ENCODE measurements at places on chromosomes 2 and 18.
A peak's percentile ranks its signal among the peaks of the same experiment; 100 is the strongest.

- no peak for DNase-seq
Observed at GRCh38 chr2:29655391-29656086, 265.8 kb downstream of the ALK start.

DNA sequence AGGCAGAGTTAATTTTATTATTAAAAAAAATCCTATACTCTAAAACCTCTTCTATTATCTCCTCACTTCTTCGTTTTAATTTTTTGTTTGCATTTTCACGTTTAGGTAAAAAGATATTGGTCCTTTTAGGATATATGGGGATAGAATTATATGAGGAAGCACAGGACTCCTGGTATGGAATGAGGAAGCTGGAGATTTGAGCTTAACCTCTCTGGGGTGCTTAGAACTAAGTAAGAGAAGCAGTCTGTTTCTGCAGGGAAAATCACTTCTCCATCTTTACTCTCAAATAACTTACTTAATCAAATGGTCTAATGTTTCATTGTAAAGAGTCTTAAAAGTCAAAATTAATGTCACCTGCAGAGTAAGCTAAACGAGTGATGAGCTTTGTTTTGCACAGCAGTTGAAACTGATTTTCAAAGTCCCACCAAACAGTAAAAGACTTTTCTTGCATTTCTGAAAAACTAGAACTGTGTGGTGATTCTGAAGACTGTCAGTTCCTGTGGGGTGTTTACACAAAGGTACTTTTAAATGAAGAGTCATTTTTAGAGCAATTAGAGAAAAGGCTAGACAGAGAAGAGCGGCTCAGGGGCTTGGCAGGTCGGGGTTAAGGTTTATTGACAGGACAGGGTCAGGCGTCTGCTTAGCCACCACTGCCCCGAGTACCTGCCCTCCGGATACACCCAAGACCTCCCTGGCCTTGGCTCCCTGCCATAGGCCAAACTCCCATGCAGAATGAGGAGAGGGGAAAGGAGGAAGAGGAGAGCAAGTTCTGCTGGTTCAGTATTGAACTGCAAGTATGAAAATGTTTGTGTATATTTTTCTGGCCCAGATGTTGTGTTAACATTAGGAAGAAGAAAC is 21.6 kb downstream of the METAP1D start:
- DNase-seq = peak; percentile 21

DNA sequence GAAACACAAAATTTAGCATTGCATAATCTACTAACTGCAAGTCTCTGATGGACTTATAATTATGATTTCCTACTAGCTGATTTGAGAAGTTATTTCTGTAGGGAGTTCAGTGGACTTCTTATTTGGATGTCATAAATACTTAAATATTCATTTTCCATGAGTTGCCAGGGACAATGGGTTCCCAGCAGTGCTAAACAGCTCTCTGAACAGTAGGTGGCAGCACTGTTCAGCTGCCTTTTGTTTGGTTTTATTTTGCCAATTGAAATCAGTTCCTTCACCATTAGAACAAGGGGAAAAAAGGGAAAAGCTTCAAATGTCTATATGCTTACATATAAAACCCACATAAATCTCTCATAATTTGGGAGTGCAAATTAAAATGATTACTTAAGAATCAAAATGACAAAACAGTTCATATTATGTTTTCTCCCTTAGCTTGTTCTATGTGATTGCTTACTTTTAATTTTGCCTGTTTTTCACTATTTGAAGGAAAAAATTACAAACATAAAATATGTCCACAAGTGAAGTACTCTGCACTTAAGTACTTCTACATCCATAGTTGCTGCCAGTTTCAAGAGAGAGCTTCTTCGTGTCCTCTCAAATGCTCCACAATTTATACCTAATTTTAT is 898.9 kb downstream of the CPS1 start:
- peak; percentile 76 for DNase-seq

GRCh38 chr2:69437751-69438154 is 518 bp upstream of the NFU1 start:
- DNase-seq = no peak

DNA sequence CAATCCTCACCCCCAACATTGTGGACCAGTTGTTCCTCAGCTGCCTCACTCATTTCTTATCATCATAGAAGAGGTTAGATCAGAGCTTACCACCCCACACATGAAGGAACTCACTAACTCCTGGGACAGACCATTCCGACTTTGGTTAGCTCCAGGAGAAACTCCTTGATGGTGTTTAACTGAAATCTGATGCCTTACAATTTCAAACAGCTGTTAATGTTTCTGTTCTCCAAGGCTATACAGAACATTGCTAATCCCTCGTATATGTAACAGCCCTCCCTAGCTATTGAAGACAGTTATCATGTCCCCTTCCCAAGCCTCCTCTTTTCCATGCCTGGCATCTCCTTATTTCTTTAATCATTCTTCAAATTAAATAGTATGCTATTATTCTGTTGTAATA is 14.8 kb downstream of the ERBB4 start:
- no peak for DNase-seq

GRCh38 chr2:147182260-147182659 is 662.6 kb upstream of the ACVR2A start:
- no peak for DNase-seq
